Fibroblast of the conjunctiva (primary cell): ENCODE measurements at places on chromosomes 3 and 15.

GRCh38 chr3:8839607-8840325 is 70.4 kb upstream of the OXTR start:
- no peak for DNase-seq

GRCh38 chr3:12484983-12485327 is 675 bp downstream of the TSEN2 start:
- no peak for DNase-seq

GRCh38 chr3:78762121-78762520 is 1005.7 kb downstream of the ROBO1 start:
- no peak for DNase-seq

DNA sequence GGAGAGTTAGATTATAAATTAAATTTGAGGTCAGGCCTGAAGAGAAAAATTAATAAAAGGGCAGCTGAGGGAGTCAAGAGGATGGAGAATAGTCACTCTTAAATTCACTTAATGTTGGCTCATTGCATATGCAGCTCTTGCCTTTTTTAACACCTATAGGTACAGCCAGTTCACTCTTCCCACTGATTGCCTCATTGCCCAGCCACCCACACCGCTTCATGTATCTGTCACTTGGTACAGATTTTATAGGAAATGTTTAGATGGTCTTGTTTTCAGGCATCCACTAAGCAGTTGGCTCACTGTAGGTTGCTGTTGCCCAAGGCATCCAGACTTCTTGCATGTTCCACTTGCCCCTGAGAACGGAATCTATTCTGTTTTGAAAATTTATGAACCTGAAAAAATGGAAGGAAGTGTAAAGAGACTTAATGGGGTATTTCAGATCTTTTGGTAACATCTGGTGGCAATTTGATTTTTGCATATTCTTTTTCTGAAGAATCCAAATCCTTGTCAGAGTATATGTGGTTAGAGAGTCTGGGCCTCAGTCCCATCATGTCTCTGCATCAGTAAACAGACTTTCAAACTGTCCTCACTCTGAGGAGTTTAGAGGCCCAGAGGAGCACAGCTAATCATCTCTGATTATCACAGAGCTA is 151.9 kb downstream of the RBPMS2 start:
- no peak for DNase-seq

- DNase-seq = peak; percentile 26
These were observed 55.6 kb downstream of the CGGBP1 start for GRCh38 chr3:88003115-88003755.

DNA sequence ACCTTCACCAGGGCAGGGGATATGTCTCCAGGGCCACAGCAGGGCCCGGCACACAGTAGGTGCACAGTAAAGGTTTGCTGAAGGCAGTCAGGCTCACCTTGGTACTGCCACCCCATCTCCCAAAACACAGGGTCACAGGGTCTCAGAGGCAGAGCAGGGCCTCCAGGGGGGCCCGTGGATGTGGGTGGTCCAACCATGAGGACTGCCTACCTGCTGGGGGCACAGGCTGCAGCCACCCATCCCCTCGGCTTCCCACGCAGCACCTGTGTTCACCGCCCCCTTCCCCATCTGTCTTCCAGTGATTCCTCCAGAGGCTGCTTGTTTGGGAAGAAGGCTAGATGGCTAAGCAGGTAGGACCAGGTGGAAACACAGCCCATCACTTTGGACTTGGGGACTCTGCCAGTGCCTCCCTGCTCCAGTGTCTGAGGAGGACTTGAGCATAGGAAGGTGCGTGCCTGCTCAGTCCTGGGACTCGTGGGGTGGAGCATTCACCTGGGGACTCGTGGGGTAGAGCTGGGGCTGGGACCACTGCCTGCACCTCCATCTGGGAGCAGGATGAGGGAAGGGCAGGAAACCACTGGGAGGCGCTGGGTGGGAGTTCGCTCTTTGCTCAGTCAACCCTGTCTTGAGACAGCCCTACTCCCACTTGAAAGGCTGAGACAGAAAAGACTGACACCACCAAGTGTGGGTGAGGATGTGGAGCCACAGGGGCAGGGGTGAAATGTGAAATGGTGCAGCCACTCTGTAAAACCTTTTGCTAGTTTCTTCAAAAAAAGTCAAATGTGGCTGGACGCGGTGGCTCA is 18.8 kb upstream of the PLXND1 start:
- no peak for DNase-seq

GRCh38 chr3:64828276-64828675 is 140.5 kb upstream of the ADAMTS9 start:
- no peak for DNase-seq

DNA sequence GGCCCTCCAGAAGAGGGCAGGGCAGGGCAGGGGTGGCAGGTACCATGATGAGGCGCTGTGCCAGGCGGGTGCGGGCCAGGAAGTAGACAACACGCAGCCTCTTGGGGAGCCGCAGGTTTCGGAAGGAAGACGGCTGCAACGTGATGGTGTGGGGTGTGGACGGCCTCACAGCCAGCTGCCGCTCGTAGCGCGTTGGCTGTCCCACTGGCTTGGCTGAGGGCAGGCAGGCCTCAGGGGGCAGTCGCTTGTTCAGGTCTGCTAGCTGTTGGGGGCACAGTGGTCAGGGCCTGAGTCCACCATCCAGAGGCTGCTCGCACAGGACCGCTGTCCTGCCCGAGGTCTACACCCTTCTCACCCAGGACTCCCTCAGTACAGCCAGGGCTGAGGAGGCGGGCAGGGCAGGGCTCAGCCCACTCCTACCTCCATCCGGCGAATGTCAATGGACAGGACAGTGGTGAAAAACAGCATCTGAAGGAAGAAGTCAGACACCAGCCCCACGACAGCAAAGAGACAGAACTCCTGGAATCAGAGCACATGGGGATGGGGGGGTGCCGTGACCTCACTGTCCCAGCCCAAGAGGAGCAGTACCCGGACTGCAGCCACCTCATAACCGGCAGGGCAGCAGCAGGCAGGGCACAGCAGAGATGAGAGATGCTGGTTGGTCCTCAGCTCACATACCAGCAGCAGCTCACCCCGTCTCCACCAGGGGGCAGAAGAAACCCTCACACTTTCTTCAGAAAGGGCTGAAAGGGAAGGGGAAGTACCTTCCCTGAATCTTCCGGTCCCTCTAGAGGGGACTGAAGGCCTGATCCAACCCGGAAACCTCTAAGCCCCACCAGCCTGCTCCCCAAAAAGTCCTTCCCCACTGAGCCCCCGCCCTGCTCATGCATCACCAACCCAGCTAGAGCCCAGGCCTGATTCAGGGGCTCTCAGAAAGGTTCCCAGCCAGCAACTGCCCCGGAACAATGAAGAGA is 40.0 kb downstream of the PTPN23 start:
- peak; percentile 80 for DNase-seq

DNA sequence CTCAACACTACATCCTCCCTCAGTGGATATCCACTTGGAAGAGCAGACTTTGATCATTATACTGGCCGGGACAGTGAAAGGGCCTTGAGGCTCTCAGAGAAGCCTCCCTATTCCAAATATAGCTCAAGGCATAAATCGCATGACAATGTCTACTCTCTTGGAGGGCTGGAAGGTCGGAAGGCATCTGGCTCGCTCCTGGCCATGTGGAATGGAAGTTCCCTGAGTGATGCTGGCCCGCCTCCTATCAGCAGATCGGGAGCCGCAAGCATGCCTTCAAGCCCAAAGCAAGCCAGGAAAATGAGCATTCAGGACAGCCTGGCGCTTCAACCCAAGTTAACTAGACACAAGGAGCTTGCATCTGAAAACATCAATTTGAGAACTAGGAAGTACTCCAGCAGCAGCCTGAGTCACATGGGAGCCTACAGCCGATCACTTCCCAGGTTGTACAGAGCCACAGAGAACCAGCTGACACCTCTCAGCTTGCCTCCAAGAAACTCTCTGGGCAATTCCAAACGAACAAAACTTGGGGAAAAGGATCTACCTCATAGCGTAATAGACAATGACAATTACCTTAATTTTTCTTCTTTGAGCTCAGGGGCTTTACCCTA is 25.4 kb downstream of the PHLDB2 start:
- DNase-seq = no peak
